ENCODE measurements at places on chromosomes 16 and 17.

- DNase-seq, result no peak
Measured at GRCh38 chr16:81070979-81071378, 6.1 kb downstream of the C16orf46 start.

- no peak for DNase-seq
Measured at GRCh38 chr17:44105941-44106340, 17.5 kb downstream of the HDAC5 start.

GRCh38 chr17:79851461-79851817 is 12.2 kb upstream of the CBX4 start:
- DNase-seq, result no peak

- no peak for DNase-seq
Measured at GRCh38 chr17:15437303-15437635, 30.2 kb downstream of the CDRT4 start.

- no peak for DNase-seq
Measured at GRCh38 chr16:79932572-79932971, 332.0 kb upstream of the MAF start.

- DNase-seq, result no peak
Measured at GRCh38 chr16:80298676-80299075, 242.1 kb upstream of the DYNLRB2 start.

DNA sequence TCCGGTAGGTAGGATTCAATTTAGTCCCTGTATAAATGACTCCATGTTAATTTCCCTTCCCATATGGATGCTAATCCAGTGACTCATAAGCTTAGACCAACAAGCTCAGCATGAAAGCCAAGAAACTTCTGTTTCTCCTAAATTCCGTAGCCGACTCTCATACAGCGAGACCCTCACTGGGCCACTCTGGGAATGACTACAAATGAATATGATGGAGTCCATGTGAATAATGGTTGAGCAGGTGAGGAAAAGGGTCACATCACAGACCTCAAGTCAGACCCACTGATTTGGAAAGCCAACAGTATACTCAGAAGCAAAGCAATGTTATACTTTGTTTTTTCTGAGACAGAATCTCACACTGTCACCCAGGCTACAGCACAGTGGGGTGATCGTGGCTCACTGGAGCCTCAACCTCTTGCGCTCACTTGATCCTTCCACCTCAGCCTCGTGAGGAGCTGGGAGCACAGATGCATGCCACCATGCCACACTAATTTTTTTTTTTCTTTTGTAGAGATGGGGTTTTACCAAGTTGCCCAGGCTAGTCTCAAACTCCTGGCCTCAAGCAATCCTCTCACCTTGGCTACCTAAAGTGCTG is 14.6 kb downstream of the RSL1D1 start:
- DNase-seq, result no peak

- no peak for DNase-seq
Measured at GRCh38 chr17:40065769-40066510, 3.2 kb downstream of the THRA start.

DNA sequence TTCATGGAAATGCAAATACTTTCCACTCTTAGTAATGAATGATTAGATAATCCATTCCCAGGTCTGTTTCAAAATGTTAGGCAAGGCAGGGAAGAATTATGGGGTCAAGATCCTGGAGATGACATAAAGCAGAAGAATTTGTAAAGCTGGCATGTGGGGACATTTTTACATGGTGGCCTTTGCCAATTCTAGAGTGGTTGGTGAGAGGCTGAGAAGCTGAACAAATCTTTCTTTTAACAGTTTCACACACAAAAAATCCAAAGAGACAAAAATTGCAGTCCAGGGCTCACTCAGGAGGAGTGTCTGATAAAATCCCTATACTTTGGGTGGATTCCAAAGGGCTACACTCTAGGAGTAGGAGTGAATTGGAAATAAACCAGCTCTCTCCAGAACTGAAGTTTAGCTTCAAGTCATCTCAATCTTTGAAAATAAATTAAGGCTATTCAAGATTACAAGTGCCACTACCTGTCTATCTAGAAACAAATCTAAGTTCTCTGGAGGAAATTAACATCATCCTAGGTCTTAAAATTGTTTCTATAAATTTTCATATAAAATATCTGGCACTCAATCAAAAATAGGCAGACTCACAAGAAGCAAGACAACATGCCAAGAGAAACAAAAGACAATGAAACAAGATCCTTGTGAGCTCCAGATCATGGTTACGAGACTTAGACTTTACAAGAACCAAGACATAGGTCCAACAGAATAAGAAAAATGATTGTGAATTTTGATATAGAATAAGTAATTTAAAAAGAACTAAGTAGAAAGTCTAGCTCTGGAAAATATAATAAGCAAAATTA is 113.0 kb upstream of the AXIN2 start:
- no peak for DNase-seq

GRCh38 chr16:6382924-6383459 is 949.7 kb upstream of the RBFOX1 start:
- no peak for DNase-seq

GRCh38 chr17:83175822-83176622 is 96.6 kb downstream of the METRNL start:
- no peak for DNase-seq

GRCh38 chr16:88878967-88879787 is 12.7 kb upstream of the PABPN1L start:
- DNase-seq, result no peak

GRCh38 chr17:82884970-82885353 is 45.1 kb upstream of the ZNF750 start:
- DNase-seq, result no peak

DNA sequence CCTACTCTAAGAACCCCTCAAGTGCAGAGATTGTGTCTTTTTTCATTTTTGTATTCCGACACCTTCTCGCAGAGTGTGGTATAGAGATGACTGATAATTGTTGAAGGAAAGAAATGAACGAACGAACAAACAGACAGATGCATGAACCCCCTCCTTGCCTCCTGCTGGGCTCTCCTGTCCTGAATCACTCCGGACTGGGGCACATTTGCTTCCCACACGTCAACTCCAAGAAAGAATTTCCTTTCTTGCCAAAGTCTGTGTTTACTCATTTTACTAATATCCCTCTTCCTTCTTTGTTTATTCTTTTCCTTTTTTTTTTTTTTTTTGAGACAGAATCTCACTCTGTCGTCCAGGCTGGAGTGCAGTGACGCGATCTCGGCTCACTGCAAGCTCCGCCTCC is 37.5 kb upstream of the BHLHA9 start:
- DNase-seq, result no peak

DNA sequence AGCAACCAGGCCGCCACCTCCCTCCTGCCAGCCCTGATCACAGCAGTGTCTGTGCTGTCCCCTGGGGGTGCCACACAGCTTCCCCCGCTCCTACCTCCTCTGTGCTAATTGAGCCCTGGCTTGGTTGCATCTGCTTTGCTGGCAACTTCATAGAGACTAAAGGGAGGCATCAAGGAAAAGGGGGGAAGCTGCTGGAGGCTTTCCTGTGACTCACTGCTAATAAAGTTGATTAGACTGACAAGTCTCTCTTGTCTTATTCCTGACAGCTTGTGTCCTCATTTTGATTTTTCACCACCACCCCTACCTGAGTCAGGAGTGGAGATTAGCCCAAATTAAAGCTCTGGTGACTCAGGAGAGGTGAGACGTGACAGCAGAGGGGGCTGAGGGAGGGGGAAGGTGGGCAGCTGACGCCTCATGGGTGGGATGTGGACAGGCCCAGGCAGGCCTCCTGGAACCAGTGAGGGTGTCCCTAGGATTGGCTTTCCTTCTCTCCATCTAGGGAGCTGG is 310.0 kb downstream of the CBLN1 start:
- no peak for DNase-seq

GRCh38 chr16:87955302-87956097 is 4.3 kb downstream of the BANP start:
- no peak for DNase-seq

- no peak for DNase-seq
Measured at GRCh38 chr17:59760160-59760559, 52.7 kb downstream of the VMP1 start.

GRCh38 chr16:73427164-73427563 is 379.2 kb upstream of the ZFHX3 start:
- DNase-seq, result no peak

- DNase-seq, result no peak
Measured at GRCh38 chr17:8896087-8896486, 28.6 kb upstream of the PIK3R6 start.

DNA sequence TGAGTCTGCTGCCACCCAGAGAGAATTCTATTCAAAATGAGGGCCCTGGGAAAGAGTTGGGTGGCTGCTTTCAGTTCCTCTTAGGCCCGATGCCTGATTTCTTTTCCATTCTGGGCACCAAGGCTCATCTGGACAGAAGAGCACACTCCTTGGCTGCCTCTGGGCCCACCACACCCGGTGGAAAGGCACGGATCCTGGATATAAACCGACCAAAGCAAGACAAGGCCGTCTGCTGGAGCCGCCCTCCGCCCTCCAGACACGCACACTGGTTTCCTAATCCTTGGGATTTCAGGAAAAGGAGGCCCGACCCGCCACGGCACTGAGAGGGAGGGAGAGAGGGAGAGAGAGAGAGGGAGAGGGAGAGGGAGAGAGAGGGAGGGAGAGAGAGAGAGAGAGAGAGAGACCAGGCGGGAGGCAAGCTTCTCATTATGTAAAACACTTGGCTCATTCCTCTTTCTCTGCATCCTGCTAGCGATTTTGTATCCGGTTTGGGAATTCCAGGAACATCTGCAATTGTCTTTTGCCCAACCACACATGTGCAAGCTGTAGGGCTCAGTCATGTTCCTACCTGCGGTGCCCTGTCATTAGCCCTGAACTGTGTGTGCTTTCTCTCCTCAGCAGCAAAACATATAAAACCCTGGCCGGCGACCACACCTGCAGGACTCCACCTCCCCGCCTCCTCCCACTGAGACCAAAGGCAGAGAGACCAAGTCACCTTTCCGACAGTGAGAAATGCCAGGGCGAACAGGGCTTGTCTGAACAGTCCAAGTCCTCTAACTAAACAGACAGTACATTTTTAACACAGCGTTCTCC is 347.2 kb downstream of the SOX9 start:
- no peak for DNase-seq

DNA sequence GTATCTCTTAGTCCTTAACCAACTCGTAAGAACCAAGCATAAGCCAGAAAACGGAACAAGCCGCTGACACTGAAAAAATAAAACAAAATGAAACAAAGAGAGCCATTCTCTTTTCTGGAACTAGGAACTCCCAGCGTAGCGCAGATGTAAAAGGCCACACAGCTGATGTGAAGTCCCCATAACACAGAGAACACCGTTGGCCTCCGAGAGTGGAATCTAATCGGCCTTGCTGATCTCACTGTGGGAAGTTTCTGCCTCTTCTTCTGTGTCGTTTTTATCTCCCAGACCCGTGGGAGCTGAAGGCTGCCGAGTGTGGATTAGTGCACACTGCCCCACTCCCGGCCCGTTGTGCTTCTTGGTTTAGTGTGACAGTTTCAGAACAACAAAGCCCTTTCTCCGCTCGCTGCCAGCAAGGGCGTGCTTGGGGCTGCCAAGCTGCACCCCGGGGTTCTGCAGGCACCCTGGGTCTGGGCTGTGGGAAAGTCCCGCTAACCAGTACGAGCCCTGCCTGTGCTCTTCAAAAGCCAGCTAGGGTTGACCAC is 21.7 kb downstream of the TTYH2 start:
- DNase-seq, result no peak

DNA sequence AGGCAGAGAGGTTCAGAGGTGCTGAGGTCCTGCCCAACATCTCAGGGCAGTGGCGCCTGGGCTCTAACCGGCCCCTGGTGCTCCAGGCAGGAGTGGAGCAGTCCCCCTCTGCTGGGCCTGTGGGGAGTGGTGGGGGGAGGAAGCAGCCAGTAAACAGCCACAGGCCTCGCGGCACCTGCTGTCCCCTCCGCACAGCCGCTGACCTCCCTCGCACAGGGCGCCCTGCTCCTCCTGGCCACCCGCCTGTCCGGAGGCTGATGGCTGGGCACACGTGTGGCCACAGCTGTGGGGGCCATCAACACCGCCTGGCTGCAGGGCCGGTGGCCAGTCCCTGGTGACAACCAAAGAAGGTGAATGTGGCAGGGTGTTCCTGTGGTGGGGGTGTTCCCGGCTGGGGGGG is 36.8 kb upstream of the PABPN1L start:
- no peak for DNase-seq

- no peak for DNase-seq
Measured at GRCh38 chr17:49255125-49255524, 24.5 kb upstream of the PHOSPHO1 start.

GRCh38 chr17:80740141-80740540 is 195.5 kb downstream of the RPTOR start:
- no peak for DNase-seq

DNA sequence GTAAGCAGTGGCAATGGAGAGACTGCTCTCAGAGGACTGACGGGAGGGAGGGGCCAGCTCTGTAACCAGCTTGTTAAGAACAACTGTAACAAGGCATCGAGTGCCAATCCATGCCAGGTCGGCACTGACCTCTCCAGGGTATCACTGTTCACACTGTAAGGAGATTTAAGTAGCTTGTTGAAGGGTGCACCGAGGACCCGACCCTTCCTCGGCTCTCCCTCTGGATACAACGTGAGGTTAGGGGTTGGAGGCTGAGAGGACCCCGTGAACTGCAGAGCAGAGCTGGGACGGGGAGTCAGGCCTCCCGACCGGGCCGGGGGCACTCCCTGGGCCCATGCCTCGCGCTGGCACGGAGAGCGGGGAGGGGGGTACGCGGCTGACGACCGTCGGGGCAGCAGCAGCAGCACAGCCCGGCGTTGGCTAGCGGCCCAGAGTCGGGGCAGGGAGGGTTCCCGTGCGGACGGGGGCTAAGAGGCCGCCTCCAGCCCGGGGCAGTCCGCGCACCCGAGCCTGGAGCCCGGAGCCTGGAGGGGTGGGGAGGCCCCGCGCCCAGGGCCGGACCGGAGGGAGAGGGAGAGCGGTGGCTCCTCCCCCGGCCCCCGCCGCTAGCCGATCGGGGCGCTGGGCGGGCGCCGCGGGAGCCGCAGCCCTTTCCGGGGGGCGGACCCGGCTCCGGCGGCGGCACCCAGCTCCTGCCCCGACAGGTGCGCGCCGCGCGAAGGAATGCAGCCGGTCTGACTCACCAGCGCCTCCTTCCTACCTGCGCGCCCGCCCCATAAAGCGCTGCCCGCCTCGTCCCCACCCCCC is at the start of gene ITGB4:
Gene ITGB4 (plus strand): TSS at position 804 of the 807 bp plus-strand sequence. CDS start 3,245 bp downstream, outside the sequence.
- DNase-seq, result peak; percentile 16

GRCh38 chr17:63558441-63558840 is 8.2 kb downstream of the DCAF7 start:
- DNase-seq, result no peak

DNA sequence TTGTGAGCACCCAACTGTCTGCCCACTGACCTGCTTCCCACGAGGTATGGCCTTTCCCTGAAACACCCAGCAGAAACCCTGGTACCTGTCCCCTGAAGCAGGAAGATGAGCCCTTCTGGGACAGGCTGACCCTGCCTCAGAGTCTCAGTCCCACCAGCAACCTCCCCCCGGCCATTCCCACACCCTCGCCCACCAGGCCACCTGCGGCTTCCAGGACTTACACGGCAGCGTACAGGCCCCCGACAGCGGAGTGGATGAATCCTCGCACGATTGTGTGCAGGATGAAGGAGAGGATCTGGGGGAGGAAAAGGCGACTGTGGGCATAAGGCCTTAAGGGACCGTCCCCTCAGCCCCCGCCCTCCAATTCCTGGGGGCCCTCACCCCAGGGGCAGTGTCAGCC is 15.4 kb upstream of the PITPNA start:
- DNase-seq, result no peak
